ENCODE measurements at places on chromosomes 1 and 21.
A peak's percentile ranks its signal among the peaks of the same experiment; 100 is the strongest.

GRCh38 chr1:55707196-55707595, 492.0 kb upstream of the USP24 start:
- DNase-seq = no peak

DNA sequence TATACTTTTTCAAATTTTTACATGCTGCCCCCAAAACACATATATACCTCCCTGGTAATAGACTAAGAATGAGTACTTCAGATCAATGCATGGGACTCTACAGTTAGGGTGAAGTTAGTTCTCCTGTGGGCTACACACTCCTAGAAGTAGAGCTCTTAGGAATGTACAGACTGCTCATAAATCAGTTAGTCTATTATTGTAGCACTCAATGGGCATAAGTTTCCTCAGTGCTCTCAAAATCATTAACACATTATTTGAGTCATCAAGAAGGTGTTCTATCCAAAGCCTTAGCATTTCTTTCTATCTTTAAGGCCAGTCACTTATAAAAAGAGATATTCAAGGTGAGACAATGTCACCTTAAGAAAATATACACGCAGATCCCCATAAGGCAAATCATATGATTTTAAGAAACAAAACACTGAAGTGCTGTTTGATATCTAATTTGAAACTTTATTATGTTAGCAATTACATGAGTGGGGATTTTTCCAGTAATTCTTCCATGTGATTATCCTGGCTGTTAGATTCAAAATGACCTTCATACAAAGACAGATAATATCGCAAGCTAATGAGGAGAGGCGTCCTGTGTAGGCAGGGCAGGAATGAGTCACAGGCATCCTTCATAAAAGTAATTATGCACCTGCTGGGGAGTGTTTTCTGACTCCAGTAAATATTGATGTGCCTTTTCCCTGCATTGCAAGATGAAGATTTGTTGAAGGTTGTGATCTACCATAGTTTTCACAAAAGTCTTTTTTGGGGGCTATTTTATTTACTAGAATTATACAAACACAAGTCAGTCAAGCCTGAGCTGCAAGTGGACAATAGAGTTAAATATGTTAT, 167.2 kb upstream of the ATP1B1 start:
- DNase-seq = no peak

- no peak for DNase-seq
Observed at GRCh38 chr1:177439301-177439700, 268.5 kb downstream of the BRINP2 start.

DNA sequence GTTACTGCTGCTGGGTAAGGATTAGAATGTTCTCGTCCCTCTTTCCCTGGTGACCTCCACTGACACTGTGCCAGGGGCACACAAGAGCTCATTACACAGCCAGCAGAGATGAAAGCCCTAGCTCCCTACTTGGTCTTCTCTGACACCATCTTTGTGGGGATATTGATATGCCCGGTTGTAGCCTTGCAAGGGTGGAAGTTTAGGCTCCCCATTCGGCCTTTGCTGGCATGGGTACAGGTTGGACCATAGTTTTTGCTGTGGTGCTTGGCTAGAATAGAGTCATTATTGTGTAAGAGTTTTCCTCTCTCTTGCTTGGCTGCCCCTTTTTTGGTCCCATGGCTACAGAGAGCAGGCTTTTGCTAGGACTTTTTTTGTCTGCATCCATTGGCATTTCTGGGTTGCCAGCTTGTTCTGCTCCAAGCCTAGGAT, 12.3 kb downstream of the RAB4A start:
- DNase-seq = no peak

GRCh38 chr1:81209461-81209860, 591.3 kb upstream of the ADGRL2 start:
- DNase-seq = no peak

- DNase-seq = no peak
Observed at GRCh38 chr21:38982096-38982495, 176.4 kb downstream of the ETS2 start.

- no peak for DNase-seq
Observed at GRCh38 chr1:58089898-58090534, 456.5 kb downstream of the OMA1 start.

GRCh38 chr1:184520336-184520735, 133.5 kb downstream of the C1orf21 start:
- DNase-seq = no peak

DNA sequence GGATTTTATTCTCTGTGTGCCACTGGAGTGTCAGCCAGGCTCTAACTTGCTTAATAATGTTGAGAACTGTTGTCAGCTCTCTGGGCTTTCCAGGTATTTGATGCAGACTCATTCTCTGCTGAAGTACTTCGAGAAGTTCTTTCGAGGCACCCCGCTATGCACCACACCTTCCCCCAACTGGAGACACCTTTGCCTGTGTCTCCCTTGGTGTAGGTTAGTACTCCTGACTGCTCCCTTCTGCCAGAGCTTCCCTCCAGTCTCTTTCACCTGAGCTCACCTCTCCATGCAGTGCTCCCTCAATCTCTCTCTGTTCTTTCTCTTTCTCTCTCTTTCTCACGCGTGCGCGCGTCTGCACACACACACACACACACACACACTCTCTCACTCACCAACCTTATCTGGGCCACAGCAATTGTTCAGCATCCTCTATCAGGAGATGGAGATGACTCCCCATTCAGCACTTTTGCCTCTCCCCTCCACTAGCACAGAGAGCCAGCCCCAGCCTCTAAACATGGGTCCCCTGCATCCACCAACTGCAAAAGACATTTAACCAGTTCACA, 14.0 kb upstream of the MGST3 start:
- no peak for DNase-seq

DNA sequence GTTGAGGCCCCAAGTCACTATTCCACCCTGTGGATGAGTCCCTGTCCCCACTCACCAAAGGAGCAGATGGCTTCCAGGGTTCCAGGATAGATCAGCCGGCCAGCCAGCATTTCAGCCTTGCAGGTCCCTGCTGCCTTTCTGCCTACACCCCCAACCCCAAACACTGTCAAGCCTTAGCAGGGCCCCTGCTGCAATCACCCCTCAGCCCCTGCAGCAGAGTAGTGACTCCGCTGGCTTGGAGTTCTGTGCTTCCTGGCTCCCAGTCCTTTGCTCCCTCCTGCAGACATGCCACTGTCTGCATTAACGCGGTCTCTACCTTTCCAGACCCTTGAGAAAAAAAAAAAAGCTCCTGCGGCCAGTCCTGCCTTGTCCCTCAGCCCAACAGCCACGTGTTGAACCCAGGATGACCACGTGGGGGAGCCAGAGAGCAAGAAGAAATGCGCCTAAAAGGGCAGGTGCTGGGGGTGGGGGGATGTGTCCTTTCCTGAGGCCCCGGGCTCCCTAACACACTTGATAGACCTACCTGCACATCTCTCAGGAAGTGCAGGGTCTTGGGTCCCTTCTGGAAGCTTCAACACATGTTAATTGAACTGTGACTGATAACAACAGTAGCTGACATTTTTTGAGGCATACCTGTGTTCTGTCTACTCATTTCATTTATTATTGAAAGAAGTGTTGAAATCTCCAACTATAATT, 37.4 kb downstream of the RASSF5 start:
- DNase-seq = peak; percentile 46

- peak; percentile 48 for DNase-seq
Observed at GRCh38 chr1:222697826-222698225, 14.5 kb downstream of the AIDA start.

GRCh38 chr1:226417830-226418546, 10.1 kb upstream of the PARP1 start:
- no peak for DNase-seq

DNA sequence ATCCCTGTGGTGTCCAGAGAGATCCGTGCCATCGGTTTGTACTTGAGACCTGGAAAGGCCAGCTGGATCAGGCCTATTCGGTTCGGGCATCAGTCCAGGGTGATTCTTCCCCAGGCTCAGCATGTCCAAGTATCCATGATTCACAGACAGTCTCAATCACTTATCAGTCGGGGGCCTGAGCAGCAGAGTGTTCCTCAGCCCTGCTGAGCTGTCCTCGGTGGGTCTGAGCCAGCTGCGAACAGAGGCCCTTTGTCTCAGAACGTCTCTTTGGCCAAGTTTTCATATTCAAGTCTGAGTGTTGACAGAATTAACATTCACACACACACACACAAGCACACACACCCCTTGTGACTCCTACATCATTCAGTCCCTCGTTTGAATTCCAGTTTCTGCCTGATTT, 33.4 kb upstream of the OSBPL9 start:
- peak; percentile 91 for DNase-seq

DNA sequence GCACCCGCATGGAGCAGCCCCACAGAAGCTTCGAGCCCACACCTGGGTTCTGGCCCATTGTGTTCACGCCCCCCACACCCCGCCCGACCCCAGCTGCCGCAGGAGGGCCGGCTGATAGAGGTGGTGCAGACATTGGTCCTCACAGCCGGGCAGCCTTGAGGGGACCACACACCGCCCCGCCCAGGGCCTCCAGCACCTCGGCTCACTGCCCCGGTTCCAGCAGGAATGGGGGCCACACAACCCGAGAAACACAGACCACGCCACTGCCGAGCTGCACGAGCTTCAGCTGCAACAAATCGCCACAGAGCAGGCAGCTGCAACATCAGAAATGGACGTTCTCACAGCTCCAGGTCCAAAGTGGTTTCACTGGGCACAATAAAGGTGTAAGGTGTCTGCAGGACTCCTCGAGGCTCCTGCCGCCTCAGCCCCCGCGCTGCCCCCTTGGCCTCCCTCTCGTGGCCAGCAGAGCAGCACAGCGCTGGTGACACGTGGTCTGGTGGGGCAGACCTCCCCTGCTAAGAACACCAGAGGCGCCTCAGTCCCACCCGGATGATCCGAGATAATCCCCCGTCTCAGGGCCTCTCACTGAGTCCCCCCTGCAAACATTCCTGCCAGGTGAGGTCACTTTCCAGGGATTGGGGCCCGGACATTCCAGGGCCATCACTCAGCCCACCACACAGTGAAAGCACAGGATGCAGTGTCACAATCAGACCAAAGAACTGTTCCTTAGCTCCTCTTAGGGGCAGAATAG, 62.3 kb upstream of the ADARB1 start:
- DNase-seq = peak; percentile 83

GRCh38 chr1:180925471-180926051, 12.9 kb downstream of the KIAA1614 start:
- no peak for DNase-seq

GRCh38 chr1:87786861-87787545, 458.3 kb downstream of the LMO4 start:
- no peak for DNase-seq

- no peak for DNase-seq
Observed at GRCh38 chr1:10832703-10833102, 36.3 kb upstream of the CASZ1 start.

DNA sequence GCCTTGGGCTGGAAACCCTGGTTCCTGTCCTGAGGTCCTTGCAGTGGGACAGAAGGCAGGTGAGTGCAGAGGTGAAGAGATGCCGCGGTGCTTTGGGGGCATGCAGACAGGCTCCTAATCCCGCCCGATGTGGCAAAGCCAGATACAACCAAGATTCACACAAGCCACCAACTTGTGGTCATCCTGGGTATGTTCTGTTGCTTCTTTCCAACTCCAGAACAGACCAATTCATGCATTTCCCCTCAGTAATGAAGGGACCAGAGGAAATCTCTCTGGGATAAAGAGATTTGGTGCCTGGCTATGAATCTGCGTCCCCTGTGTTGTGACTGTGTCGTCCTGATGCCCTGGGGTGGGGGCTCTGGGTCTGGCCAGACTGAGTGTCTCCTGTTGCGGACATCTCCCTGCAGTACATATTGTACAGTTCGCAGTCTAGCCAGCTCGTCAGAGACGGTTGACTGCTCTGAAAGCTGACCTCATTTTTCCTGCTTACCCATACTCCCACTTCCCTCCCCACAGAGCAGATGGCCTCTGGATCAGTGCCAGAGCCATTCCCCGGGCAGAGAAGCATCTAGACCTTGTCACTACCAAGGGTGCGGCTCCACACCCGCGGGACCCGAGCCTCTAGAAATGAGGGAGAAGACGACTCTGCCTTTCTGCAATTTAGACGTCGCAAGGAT, 216.3 kb downstream of the KIF26B start:
- DNase-seq = no peak

GRCh38 chr1:29504196-29504595, 267.9 kb downstream of the PTPRU start:
- DNase-seq = no peak

GRCh38 chr1:87169263-87169910, 159.3 kb upstream of the LMO4 start:
- no peak for DNase-seq

- DNase-seq = no peak
Observed at GRCh38 chr1:41640141-41640751, 155.8 kb upstream of the EDN2 start.

- no peak for DNase-seq
Observed at GRCh38 chr1:181353526-181353925, 129.8 kb upstream of the CACNA1E start.

DNA sequence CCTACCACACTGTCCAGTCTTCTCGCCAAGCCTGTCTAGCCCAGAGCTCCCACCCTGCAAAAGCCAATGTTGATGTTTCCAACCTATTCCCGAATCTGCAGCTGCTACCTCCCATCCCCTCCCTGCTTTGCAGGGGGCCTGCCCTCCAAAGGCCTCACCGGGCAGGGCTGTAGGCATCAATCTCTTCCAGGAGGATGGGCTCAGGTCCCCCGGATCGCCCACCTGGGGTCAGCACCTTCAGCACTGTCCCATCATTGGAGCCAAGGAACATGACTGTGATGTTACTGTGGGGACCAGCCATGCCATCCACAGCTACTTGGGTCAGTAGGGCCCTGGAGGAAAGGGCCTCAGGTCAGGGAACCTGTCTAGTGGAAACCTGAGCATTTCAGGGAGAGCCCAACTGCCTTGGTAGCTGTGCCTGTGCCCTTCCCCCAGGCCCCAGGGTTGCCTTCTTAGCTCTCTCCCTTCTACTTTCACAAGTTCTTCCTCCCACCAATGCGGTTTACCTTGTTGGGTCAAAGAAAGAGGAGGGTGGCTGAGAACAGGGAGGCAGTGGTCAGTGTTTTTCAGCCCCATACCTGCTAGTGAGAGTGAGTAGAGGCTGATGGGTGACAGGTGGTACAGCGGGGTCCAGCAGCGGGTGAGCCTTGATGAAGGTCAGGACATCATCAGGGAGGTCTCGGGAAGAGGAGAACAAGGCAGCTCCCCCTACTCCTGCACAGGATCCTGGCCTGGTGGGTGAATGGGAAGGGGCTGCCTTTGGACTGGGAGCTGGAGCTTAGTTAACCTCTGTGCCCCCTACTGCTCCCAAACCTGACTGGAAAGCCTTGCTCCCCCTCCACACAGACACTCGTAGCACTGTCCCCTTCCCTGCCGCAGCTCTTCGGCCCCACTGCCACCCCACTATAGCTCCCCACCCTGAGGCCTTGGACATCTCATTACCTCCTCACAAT, 10.7 kb downstream of the SEMA6C start:
- DNase-seq = no peak

- no peak for DNase-seq
Observed at GRCh38 chr1:228281631-228282328, 73.9 kb downstream of the OBSCN start.

DNA sequence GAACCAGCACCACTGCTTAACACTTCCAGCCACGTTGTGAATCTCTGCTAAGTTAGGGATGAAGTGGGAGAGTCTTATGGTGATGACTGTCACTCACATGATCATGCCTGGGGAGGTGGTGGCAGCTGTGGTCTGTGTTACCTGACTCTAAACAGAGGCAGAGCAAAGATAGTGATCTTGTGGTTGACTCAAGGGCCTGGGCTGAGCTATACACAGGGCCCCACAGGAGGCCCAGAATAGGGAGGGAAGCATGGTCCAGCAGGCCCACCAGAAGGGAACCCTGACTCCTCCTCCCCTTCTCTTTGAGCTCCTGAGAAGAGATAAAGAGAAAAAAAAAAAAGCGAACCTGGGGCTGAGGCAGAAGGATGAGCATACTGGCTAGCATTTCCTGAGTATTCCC, 55.0 kb downstream of the PLXNA2 start:
- DNase-seq = no peak
